NCI-H774 (cell line): ENCODE measurements at places on chromosomes 3 and 15.

- peak; percentile 42 for DNase-seq
Measured at GRCh38 chr3:127535901-127536829, 54.4 kb downstream of the TPRA1 start.

DNA sequence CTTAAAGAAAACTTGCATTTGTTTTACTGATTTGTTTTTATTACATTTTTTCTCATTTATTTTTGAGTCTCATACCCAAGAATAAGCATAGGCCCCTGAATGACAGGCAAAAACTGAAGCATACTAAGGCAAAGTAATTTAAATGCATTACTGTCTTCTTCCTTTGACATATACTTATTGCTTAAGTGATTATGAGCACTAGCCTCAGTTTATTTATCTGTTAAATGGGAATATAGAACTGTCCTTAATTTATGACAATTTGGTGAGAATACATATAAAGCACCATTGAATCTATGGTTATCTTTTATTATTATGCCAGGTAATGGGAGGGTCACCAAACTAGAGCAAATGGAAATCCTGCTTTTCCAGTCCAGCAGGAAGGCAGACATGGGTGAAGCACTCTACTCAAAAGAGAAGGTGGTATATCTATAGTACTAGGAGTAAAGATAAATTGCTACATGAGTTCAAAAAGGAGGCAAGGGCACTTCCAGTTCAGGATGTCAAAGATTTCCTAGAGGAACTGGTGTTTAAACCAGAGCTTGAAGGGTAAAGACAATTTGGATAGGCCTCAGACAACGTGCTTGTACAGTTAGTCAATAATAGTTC, 435.0 kb downstream of the FOXP1 start:
- DNase-seq: no peak

DNA sequence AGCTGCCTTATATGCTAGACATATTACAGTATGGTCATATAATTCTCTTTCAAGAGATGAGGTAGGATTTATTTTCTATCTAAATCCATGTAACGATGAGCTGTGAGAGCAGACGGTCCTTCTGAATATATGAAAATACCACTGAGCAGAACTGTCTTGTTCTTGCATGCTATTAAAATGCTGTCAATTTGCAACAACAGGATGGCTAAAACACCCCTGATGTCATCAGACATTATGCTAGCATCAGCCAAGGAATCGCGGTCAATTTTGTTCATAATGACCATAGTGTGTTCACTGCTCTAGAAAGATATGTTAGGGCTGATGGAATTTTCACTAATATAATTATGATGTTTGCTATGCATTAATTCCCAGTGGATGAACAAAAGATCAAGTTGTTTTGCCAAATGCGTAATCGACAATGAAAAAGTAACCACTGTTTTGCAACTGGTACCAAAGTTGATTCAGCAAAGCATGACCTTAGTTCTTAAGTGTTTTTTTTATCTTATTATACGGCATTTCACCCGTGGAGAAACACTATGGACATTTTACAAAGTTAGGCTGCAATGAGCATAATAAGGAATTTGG, 765.4 kb upstream of the NR2F2 start:
- DNase-seq: no peak

GRCh38 chr15:48641416-48641815, 4.1 kb downstream of the FBN1 start:
- DNase-seq: no peak

DNA sequence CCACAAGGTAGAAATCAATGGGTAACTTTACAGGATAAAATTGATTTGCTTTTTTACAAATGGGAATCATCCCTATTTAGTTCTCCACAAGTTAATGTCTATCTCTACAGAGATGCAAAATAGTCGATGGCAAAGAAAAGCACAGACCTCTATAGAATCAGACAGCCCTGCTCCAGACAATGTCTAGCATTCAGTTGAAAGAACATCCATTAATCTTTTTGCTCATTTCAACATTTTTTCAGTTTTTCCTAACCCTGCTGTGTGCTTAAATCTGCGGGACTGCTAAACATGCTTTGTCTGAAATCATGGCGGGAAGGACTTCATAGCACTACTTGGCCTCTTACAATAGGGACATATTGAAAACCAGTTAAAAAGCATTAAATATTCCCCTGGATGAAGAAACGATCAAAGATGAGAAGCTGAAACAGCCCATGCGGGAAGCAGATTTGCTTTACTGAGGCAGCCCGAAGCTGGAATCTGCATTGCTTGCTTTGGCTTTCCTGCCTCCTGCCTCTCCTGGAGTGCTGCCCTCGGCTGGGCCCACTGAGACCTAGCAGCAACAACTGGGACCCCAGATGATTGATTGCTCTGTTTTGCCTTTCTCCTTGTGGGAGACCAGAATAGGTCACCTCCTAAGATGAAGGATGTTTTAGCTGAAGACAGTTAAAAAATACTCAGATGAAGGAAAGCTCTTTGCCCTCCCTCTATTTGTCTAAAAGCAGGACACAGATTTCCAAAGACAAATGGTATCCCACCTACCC, 38.5 kb upstream of the RASGRP1 start:
- no peak for DNase-seq
